NCI-H1417 (cell line): ENCODE measurements at places on chromosomes 3 and 15.

- DNase-seq, result no peak
Measured at GRCh38 chr3:197343656-197344408, 45.4 kb upstream of the DLG1 start.

- no peak for DNase-seq
Measured at GRCh38 chr3:181040030-181040429, 50.5 kb upstream of the DNAJC19 start.

DNA sequence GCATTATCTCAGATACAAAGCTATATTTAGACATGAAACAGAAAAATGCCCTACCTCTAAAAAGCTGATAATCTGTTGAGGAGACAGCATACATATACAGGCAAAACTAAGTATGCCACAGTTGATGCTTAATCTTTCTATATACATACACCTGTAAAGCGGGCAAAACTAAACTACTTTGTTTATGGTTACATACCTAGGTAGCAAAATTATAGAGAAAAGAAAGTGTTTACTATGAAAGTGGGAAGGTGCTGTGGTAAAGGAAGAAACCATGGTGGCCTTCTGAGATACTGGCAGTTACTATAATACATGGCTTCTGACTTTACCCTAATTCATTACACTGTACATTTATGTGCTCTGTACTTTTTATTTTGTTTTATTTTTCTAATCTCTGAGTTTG, 36.0 kb upstream of the NR1I2 start:
- DNase-seq, result no peak

DNA sequence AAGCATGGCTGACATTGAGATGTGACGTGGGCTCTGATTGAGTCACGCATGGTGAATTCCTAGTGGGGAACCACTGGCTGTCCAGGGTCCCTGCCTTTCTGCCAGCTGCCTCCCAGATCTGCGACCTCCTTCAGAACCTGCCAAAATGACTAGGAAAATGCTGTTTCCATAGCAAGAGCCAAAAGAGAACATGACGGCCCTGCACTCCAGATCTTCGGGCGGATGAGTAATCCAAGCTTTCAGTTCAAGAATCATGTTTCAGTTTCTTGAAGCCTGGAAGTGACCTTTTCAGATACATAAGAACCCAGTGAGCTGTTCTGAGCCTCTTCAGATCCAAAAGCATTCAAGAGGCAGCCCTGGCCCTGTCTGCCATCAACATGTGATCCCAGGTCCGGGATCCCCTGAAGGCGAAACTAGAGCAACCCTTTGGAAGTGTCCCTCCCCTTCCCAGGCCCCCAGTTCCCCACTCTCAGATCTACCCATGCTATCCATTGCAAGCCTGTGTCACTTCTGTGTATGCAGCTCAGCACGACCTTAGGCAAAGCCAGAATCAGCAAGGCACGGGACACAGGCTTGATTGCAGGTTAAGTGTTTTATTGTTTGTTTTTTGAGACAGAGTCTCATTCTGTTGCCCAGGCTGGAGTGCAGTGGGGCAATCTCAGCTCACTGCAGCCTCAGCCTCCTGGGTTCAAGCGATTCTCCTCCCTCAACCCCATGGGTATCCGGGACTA, 19.7 kb downstream of the ANKRD63 start:
- no peak for DNase-seq

DNA sequence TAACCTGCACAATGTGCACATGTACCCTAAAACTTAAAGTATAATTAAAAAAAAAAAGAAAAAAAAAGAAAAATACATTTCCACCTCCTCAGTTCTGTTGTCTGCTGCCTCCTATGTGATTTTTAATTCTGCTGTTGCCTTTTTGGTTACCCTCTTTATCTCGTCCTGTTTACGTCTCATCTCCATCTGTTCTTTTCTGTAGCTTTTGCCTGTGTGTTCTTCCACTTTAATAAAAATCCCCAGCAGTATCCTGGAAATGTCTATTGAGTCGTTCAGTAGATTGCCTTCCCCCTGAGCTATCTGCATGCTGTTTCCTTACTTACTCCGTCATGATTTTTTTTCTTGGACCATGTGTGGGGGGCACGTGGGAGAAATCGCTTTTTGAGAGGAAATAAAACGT, 302.5 kb downstream of the FEZF2 start:
- no peak for DNase-seq

- DNase-seq, result no peak
Measured at GRCh38 chr15:90075420-90076289, 26.6 kb downstream of the IDH2 start.

DNA sequence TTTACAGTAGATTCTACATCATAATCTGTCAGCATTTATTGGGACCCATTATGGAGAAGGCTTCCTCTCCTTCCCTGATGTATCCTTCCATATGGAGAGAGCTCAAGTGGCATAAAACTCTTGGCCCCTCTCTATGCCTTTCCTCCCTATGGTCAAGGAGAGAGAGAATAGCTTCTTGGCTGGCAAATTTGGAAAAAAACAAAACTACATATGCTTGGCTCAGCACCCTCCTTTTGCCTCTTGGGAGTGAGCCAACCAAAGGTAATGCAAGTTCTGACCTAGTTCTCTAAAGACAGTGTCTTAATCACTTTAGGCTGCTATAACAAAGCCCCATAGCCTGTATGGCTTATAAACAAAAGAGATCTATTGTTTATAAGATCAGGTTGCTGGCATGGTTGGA, 37.5 kb downstream of the C3orf70 start:
- no peak for DNase-seq
